Pericardium fibroblast (primary cell): ENCODE measurements at places on chromosomes 12 and 14. TPM values are rescaled to one million over a fixed set of nuclear protein-coding genes. Genes with fewer than 3 reads are reported as not detected.

The MMAB gene
- total RNA-seq: 62.1 and 68.8 TPM in 2 replicates

The GLT1D1 gene
- total RNA-seq: not detected in 2 replicates

The ESPL1 gene
- total RNA-seq: 0.12 and 1.8 TPM in 2 replicates

The ASB2 gene
- not detected in 2 replicates for total RNA-seq

The B3GNT4 gene
- total RNA-seq: 0.70 TPM in 1 of 2 replicates, not detected in the other

The ACSS3 gene
- total RNA-seq: 5.7 and 8.8 TPM in 2 replicates

The SRRM4 gene
- total RNA-seq: under 0.01 TPM in 1 of 2 replicates, not detected in the other

The WIF1 gene
- not detected in 2 replicates for total RNA-seq

The RHOJ gene
- 3.3 and 7.6 TPM in 2 replicates for total RNA-seq

The ERP27 gene
- under 0.01 and 0.35 TPM in 2 replicates for total RNA-seq

The ALDH1L2 gene
- 65.1 and 85.1 TPM in 2 replicates for total RNA-seq

The PLEKHD1 gene
- under 0.01 TPM in 1 of 2 replicates, not detected in the other for total RNA-seq

The ACRBP gene
- total RNA-seq: 0.43 TPM in 1 of 2 replicates, not detected in the other

The CAPZA3 gene
- total RNA-seq: not detected in 2 replicates

The CMA1 gene
- total RNA-seq: not detected in 2 replicates
